ENCODE measurements at places on chromosomes 5 and 9.

DNA sequence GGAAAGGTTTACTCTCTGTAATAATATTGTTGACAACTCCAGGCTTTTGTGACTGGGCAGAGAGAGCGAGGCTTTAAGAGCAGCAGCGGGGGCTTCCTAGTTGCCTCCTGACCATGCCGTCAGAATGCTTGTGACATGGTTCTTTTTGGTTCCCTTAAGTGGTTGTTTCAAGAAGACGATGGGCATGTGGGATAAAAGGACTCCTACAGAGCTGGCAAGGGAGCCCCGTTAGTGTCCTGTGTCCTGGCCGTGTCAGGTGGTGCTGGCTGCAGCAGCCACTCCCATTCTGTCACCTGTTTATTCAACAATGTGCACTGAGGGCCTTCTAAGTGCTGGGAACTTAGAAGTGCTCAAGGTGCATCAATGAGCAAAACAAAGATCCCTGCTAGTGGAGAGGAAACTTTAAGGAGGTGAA, 19.7 kb downstream of the LCP2 start:
- no peak for DNase-seq

GRCh38 chr5:146440870-146441495, 6.2 kb upstream of the TCERG1 start:
- no peak for DNase-seq

GRCh38 chr5:139842321-139842720, 46.7 kb downstream of the PSD2 start:
- DNase-seq, result no peak

DNA sequence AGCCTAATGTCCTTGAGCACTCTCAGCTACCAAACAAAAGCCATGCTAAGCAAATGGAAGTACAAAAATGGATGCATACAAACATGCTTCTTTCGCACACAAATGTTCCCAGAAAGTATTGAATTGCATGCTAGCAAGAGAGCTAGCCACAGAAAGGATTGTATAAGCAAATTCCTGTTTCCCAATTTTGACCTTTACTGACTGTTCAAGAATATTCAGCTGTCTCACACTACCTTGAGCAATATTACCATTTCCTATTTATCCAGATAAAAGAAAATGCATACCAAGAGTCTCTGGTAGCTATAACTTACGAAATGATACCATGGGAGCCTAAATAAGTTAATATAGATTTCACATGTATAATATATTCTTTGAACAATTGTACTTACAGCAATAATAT, 264.6 kb downstream of the TMEM167A start:
- no peak for DNase-seq

DNA sequence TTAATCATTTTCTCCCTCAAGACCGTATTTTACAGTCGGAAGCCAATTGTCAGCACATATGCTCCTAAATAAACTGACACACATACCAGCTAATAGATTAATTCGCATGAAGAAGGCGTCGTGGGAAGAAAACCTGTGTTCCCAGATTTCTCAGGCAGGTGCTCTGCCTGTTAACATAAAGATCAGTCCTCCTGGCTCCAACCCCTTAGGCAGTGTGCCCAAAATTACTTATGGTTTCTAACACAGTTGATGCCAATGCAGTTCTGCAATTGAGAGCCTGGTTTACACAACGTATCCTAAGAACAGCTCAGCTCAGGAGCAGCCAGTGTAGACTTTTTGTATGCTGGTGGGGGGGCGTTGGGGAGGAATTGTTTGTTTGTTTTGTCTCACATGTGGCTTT, 208.3 kb downstream of the ENC1 start:
- DNase-seq, result no peak

GRCh38 chr9:3807601-3808000, 281.8 kb upstream of the RFX3 start:
- DNase-seq, result no peak

DNA sequence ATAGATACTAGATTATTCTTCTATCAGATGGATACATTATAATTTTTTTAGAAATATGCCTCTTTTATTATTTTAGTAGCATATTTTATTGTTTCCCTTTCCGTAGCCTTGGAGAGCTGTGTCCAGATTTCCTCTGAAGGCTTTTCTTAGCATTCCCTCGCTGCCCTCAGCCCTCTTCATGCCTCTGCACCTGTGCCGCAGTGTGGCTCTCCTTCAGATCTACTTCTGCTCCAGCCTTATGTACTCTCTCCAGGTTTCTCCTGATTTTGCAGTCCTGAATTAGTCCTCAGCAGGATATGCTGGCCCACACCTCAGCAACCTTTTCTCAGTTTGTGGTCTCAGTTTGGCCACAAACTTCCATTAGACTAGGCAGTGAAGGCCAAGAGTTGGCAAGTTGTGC, 1052.0 kb downstream of the TAF11L14 start:
- no peak for DNase-seq

- no peak for DNase-seq
Observed at GRCh38 chr9:12790001-12790400, 15.2 kb downstream of the LURAP1L start.

DNA sequence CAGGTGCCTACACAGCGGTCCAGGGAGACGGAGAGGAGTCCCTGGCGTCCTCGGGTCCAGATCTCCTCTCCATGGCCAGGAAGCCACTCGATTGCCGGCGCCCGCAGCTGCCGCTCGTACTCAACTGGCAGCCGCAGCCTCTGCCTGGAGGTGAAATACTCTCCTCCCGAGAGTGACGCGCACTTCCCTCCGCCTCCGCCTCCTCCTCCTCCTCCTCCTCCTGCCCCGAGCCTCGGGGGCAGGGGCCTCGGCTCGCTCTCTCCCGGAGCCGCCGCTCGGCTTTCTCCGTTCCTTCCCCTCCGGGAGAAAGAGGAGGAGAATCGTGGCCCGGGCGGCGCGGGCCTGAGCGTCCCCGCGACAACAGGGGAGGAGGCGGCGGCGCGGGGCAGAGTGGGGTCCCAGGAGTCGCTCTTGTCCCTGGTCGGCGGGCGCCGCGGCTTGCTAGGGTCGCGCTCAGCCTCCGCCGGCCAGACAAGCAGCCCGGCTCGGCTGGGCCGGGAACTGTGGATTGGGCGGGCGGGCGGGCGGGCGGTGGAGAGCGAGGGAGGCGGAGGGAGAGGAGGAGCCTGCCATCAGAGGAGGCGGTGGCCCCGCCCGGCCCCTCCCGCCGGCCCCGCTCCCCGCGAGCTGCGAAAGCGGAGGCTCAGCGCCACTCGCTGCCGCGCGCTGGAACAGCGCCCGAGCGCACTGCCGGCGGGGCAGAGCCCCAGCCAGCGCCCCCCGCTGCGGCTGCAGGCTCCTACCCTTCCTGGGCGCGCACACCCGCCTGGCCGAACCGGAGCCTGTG, at the start of gene CEMIP2:
TSS of gene CEMIP2 (minus strand) at position 126 of the 787 bp plus-strand sequence. CDS start 18,140 bp downstream, outside the sequence.
- peak; percentile 86 for DNase-seq

DNA sequence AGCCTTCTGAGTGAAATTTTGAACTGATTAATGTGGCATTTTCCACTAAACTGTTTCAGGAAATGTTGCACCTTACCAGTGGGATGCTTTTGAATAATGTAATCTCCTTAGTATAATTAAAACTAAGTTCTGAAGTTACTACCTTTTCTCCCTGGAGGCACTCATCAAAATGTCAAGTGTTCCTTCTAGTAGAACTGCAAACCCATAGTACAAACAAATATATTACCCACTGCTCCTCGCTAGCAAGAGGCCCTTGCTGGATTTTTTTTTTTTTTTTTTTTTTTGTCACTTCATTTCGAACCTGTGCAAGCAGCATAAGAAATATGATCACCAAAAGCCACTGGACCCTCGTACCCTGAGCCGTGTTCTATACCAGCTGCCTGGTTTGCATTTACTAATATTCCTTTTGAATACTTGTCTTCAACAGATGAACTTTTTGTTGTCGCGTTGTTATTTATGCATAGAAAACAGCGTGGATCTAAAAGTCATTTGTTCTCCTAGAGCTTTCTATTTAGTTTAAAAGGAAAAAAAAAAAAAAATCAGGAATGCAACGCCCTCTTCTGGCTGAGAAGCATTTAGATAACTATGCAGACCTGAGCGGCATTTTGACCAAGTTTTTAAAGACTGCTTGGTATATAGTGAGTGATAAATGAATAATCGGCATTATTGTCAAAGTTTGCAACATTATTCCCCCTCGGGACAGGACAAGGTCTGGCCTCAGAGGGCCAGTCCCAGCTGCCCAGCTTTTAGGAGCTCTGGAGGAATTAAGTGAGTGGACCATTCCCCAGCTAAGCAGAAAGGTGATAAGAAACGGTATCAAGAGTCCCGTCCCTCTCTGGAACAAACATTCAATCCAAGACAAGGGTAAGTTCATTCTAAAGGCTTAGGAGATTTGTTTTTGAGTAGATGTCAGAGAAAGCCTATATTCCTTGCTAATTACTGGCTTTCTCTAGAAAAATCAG, 162.5 kb upstream of the KIF2A start:
- DNase-seq, result no peak

DNA sequence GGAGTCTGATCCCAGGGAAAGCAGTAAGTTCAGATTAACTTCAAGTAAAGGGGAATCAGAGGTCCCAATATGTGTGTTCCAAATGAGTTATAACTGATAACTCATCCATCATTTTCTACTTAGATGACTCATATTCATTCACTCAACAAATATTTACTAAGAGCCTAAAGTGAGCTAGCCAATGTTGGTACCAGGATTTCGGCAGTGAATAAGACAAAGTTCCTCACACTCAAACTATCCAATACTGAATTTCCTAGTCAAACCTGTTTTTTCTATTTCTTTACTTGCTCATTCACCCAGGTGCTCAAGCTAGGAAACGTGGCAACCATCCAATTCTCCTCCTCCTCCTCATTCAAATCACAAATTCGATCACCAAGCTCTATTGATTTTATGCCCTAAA, 25.8 kb downstream of the FBXW2 start:
- DNase-seq, result no peak

DNA sequence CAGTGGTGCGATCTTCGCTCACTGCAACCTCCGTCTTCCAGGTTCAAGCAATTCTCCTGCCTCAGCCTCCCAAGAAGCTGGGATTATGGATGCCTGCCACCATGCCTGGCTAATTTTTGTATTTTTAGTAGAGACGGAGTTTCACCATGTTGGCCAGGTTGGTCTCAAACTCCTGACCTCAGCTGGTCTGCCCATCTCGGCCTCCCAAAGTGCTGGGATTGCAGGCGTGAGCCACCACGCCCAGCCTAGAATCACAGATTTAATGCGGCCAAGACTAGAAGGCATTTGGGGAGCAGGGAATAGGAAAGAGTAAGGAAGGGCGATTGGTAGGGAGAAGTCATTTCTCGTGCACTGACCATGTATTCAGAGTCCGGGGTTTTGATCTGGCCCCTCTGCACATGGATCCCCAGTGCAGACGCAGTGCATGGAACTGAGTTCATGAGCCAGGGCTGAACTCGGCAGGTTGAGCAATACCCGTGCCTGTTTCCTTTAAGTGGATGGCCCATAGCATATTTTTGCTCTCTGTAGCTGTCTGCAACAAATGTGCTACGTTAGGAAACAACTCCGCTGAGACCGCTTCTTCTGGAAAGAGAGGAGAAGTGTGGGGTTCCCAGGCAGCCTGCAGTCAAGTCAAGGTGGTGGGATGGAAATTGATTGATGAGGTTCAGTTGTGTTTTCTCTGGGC, 3.4 kb upstream of the HMCN2 start:
- no peak for DNase-seq
